Stimulated activated CD8-positive, alpha-beta memory T cell treated with anti-CD3 and anti-CD28 coated beads, Interleukin-15, amount 100 ng/mL, for 4 hours (primary cell): ENCODE measurements at places on chromosomes 7 and 10.

DNA sequence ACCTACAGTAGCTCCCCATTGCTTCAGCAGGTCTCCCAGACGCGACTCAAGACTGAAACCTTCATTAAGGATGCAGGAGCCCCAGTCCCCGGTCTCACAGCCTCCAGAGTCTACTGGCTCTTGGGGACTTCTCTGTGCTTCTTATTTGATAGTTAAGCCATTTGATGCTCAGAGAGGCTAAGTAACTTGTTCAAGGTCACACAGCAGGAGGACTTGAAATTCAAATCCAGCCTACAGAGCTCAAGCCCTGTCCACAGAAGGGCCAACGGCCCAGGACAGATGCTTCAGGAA is 21.2 kb upstream of the ZMIZ1 start:
- DNase-seq: no peak

GRCh38 chr10:24254180-24254579 is 45.2 kb downstream of the KIAA1217 start:
- no peak for DNase-seq

DNA sequence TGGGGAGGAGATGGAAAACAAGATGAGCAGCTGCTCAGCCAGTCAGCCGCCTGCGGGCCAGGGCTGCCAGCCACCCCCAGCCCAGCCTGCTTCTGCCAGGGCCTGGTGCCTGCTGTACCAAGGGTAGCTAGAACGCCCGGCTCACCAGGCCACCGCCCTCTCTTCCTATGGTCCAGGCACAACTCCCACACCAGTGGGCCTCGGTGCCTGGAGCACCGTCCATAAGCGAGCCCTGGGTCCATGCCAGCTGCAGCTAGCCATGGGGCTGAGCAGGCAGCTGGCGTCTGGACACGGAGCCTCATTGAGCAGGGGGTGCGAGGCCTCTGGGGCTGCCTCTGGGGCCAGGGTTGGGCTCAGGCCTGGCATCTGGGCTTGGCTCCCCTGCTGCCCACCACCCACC is 8.5 kb upstream of the RABGEF1 start:
- no peak for DNase-seq

- DNase-seq: no peak
Measured at GRCh38 chr7:28708033-28708951, 249.8 kb downstream of the TRIL start.

DNA sequence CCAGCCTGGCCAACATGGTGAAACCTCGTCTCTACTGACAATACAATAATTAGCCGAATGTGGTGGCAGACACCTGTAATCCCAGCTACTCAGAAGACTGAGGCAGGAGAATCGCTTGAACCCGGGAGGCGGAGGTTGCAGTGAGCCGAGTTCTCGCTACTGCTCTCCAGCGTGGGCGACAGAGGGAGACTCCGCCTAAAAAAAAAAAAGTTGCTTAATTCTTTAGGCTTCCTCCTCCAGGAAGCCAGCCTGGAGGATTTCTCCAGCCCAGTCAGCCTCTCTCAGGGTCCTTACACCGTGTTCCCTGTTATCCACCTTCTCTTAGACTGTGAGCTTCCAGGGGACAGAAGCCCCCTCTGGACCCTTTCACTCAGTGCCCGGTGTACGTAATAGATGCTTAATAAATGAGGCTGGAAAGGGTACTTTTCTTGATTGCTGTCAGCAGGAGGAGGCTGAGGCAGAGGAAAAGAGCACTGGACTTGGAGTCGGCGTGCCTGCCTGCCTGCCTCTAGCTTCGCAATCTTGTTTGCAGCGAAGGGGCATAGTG is 16.4 kb upstream of the NODAL start:
- DNase-seq: no peak

DNA sequence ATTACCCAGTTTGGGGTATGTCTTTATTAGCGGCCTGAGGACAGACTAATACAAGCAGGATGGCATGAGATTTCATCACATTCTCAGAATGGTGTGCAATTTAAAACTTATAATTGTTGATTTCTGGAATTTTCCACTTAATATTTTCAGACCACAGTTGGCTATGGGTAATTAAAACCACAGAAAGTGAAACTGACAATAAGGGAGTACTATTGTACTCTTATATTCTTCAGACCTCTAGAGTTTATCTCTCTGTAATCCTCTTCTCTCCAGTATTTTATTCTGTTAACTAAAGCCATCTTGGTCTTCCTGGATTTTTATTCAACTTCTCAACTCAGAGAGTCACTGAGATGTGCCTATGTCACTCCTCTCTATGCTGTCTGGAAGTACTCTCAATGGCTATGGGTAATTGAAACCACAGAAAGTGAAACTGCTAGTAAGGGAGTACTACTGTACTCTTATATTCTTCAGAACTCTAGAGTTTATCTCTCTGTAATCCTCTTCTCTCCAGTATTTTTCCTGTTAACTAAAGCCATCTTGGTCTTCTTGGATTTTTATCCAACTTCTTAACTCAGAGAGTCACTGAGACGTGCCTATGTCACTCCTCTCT is 118.3 kb downstream of the PPP1R17 start:
- DNase-seq: no peak

DNA sequence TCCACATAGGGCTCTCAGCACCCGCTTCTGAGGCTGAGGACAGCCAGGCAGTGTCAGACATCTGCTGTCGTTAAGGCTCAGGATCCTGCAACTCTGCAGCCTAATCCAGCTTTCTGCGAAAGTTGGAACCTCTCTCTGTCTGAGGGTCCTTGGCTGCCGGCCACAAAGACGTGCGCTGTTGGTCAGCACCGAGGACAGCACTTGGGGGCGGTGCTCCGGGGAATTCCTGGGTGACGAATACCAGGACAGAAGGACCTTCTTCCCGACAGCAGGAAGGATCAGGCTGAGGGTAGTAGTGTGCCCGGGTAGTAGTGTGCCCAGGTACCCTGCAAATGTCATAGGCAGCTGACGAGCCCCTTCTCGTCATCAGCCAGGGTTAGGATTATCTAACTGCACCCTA is 16.0 kb upstream of the RASGEF1A start:
- DNase-seq: no peak

GRCh38 chr7:90461219-90461618 is 8.2 kb upstream of the PTTG1IP2 start:
- no peak for DNase-seq

DNA sequence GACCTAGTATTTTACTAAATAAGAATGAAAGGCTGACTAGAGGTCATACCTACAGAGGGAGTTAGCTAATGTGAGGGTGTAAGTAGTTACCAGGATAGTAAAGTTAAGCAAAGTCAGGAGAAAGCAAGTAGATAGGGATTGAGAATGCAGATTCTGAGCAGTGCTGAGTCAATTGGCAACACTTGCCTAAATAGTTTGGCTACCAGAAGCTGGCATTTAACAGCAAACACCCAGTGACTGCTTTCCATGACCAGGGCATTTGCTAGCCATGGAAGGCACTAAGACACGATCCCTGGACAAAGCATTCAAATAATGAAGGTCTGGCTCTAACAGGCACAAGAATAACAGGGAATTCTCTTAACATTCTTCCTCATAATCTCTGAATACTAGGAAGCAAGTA is 25.9 kb downstream of the TNKS2 start:
- no peak for DNase-seq

- no peak for DNase-seq
Measured at GRCh38 chr10:86261941-86262687, 104.5 kb downstream of the GRID1 start.

- DNase-seq: no peak
Measured at GRCh38 chr7:136027160-136027559, 50.0 kb upstream of the MTPN start.

DNA sequence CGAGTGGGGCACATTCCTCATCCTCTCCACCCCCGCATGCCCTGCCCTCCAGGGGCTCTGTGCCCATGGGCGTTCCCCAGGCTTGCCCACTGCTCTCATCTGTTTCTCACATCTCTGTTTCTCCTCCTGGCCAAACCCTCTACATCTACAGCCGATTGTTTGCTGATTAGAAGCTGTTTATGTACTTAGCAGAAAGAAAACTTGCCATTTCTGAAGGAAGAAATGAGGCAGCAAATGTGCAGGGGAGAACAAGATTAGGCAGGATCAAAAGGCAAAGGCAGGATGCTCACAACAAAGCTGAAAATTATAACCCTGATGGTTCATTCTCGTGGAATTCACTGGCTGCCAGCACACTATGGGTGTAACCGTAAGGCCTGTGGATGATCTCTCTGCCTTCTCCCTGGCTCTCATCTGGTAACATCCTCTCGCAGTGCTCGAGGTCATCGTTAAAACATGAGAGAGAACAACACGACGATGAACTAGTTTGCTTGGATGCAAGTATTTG is 111.6 kb upstream of the KLF14 start:
- no peak for DNase-seq

DNA sequence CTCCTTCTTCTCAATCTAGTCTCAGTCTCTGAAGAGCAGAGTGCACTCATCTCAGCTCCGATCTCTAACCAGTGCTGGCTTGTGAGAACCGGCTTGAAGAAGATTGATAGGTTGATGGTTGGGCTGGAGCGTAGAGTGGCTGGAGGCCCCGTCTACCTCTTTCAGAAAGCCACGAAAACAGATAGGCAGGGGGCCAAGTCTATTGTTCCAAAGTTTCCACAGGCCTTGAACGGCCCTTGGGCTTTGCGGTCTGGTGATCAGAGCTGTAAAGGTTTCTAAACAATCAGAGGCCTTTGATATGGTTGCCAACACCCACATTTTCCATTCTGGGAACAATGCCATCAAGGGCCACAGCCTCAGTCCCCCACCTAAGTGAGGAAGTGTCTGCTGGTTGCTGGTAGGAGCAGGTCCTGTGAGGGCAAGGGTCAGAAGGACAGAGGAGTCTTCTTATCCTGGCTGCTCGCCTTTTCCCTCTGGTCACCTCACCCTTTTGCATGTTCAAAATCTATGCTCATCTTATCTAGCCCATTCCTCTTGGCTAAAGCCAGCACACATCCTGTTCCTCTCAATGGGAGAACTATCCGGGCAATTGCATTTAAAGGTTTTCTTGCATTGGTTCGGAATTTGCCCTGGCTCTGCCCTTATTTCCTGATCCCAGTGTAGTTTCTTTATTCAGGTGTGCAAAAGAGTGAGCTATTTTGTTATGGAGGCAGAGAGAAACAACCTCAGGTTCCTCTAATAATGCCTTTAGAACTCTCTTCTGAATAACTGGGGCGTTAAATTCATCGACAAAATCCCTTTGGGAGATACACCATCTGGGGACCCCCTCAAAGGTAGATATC is 70.3 kb upstream of the KMT2E start:
- DNase-seq: peak; percentile 31

DNA sequence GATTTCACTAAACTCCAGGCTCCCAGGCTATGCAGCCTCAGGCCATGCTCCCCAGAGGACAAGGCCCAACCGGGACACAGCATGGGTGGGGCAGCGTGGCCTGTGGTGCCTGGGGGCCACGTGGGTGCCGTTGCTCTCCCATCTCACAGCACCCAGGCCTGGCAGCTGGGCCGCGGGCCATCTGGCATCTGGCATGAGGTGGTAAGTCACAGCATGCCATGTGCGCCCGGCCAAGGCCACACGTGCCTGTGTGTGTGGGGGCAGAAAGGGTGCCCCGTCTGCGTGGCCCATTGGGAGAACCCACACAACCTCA is 204.1 kb downstream of the EBF3 start:
- DNase-seq: no peak

DNA sequence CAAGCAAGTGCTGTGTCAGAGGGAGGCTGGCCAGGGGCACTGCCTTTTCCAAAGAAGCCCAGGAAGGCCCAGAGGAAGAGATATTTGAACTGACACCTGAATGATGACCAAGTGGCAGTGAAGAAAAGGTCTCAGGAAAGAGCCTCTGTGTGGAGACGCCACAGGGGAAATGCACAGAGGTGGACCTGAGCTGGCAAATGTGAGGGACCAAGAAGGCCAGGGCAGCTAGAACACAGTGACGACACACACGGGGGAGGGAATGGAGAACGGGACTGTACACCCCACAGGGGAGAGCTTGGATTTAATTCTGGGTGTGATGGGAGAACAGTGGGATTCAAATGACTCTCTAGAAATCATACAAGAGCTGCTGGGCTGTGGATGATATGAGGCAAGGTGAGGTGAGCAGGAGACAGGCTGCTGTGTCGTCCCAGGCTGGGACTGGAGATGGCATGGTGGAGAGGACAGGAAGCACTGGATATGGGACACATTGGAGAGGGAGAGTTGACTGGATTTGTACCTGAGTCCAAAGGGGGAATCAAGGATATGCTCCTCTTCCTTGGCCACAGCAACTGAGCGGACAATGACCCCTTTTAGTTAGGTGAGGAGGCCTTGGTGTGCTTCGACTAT is 84.2 kb upstream of the DDC start:
- DNase-seq: no peak

DNA sequence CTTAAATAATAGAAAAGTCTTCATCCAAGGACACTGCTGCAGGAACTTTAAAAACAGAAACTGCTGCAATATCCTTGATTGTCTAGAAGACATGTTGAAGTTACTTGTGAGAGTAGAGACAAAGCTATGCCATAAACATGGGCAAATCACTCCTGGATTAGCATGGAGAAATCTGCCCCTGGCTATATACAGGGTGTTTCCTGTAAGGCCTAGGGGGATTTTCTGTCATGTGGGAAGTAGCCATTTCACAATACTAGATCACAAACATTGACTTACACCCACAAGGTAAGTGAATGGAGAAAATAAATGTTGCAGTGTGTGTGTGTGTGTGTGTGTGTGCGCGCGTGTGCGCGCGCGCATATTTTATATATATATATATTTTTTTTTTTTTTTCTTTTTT is 35.2 kb upstream of the PDK4 start:
- DNase-seq: no peak

DNA sequence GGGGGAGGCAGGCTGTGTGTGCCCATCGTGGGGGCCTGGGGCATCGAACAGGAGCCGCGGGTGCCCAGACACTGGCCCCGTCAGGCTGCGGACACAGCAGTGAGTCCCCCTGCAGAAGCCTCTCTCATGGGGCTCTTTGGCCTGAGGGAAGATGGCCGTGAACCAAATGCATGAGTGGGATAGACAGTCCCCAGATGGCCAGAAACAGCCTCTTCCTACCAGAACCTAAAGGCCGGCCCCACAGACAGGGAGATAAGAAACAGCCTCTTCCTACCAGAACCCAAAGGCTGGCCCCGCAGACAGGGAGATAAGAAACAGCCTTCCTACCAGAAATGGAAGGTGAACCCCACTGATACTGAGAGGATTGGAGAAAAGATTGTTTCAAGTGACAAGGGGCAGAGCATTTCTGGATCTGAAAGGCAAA is 16.6 kb downstream of the IDI2 start:
- no peak for DNase-seq

DNA sequence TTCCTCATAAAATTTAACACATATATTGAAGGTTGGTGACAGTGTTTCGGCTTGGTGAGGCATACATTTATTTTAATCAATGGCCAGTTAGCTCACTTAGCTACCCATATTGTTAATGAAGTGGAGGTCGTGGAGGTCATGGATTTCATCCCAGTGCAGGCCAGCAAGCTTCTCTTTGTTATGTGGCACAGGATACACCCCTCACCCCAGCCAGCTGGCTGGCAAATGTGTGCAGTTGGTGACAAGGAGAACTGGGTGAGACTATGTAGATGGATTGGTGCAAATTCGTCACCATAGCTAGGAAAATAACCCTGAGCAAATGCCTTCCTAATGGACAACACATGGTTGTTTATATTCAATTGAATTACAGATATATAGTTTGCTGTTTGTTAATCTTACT is 50.5 kb upstream of the FOXP2 start:
- no peak for DNase-seq

- no peak for DNase-seq
Measured at GRCh38 chr10:7750222-7750621, 37.6 kb downstream of the KIN start.

- DNase-seq: no peak
Measured at GRCh38 chr10:7558036-7558435, 108.7 kb downstream of the ITIH5 start.
